ENCODE measurements at places on chromosomes 5 and 9. TPM values are rescaled to one million over a fixed set of nuclear protein-coding genes. Genes with fewer than 3 reads are reported as not detected.

The CAVIN4 gene
- 0.41 TPM for total RNA-seq

The PCDHGA5 gene
- total RNA-seq, result 8.3 TPM

The WDR38 gene
- total RNA-seq, result not detected

The SEMA5A gene
- 1.8 TPM for total RNA-seq

The GFRA3 gene
- total RNA-seq, result 0.81 TPM

The IFNE gene
- total RNA-seq, result not detected

The C5orf58 gene
- total RNA-seq, result not detected

The GMCL2 gene
- total RNA-seq, result not detected

Data from sigmoid colon (tissue), 7 donors.